ENCODE measurements at places on chromosomes 4 and X.

GRCh38 chrX:53511322-53511721 lies 77.2 kb upstream of the HSD17B10 start:
- H3K4me3 ChIP-seq = no peak overlapping the region
- H3K4me1 ChIP-seq = no peaks in the 10 kb centered on the region
- no peaks in the 10 kb centered on the region for H3K36me3 ChIP-seq
- no peak for DNase-seq

GRCh38 chr4:88202443-88202842 lies 44.0 kb upstream of the ABCG2 start:
- H3K4me1 ChIP-seq = no peaks in the 10 kb centered on the region
- H3K36me3 ChIP-seq = no peaks in the 10 kb centered on the region
- DNase-seq = no peak
- no peak overlapping the region for H3K27ac ChIP-seq
- H3K27me3 ChIP-seq = no peaks in the 10 kb centered on the region
- no peak overlapping the region for H3K4me3 ChIP-seq

- H3K4me1 ChIP-seq = no peaks in the 10 kb centered on the region
- H3K36me3 ChIP-seq = no peaks in the 10 kb centered on the region
- H3K4me3 ChIP-seq = no peak overlapping the region
- H3K27me3 ChIP-seq = no peaks in the 10 kb centered on the region
- DNase-seq = no peak
Observed at GRCh38 chrX:117532339-117532738, 584.3 kb downstream of the KLHL13 start.

DNA sequence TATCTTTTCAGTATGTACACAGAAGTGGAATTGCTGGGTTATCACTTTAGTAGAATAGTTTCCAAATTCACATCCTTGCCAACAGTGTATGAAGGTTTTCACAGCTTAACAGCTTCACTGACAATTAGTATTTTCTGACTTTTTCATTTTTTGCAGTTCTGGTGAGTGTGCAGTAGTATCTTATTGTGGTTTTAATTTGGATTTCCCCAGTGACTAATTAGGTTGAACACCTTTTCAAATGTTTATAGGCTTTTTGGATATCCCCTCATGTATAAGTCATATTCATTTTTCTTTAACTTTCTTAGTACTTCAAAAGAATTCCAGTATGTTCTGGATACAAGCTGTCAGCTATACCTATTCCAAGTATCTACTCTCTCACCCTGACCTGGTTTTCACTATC lies 37.1 kb downstream of the BRCC3 start:
- no peaks in the 10 kb centered on the region for H3K27me3 ChIP-seq
- H3K36me3 ChIP-seq = no peaks in the 10 kb centered on the region
- H3K27ac ChIP-seq = no peak overlapping the region
- H3K4me3 ChIP-seq = no peak overlapping the region

GRCh38 chrX:68648960-68649359 lies 1.5 kb downstream of the STARD8 start:
- H3K36me3 ChIP-seq = no peaks in the 10 kb centered on the region
- no peak overlapping the region for H3K4me3 ChIP-seq
- DNase-seq = no peak
- no peaks in the 10 kb centered on the region for H3K4me1 ChIP-seq

GRCh38 chr4:86909546-86910295 lies 17.5 kb upstream of the C4orf36 start:
- DNase-seq = no peak
- no peaks in the 10 kb centered on the region for H3K27me3 ChIP-seq
- H3K27ac ChIP-seq = no peak overlapping the region
- no peak overlapping the region for H3K4me3 ChIP-seq
- H3K4me1 ChIP-seq = no peaks in the 10 kb centered on the region

DNA sequence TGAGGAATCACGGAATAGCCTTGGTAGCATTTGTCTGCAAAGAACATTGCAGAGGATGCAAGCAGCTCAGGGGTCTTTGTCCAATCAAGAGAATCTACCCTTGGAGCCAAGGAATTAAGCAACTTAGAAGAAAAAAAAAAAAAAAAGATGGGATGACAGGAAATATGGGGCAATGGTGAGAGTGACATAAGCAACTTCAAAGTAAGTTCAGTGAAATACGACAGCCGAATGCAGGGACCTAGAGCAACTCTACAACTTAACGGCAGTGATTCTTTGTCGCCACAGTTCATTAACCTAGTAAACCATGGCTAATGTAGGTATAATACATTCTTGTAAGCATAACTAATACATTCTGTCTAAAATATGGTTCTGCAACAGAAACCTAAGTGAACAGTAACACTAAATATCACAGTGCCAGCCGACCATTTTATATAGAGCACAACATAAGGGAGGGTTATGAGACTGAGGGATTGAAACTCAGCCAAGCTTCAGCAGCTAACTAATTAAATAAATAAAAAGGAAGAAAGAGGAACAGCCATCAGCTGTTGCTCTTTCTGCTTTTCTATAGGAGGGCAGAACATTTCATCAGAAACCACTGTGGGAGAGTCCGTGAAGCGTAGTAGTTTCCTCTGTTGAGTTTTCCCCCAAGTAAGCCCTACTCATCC lies 74.7 kb downstream of the PPARGC1A start:
- H3K27ac ChIP-seq = no peak overlapping the region
- H3K4me3 ChIP-seq = no peak overlapping the region
- no peak for DNase-seq
- H3K4me1 ChIP-seq = no peaks in the 10 kb centered on the region
- H3K36me3 ChIP-seq = no peaks in the 10 kb centered on the region

DNA sequence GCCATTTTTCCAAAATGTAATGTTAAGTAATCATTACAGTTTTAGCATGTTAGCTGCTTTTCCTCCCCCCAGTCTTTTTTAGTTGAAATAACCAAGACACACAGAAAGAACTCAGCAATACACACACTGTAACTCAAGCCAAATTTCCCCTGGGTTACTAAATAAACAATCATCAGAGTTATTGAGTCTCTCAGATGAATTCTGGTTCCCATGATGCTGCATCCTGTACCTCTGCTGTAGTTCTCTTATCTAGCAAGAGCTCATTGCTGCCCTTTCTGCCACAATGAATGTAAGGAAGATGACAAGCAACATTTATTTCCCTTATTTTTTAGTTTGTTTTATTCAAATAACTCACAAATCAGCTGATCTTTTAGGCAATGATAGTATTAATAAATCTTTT lies 185.1 kb downstream of the ARHGAP6 start:
- H3K4me1 ChIP-seq = no peaks in the 10 kb centered on the region
- H3K27ac ChIP-seq = no peak overlapping the region
- no peak overlapping the region for H3K4me3 ChIP-seq
- no peaks in the 10 kb centered on the region for H3K36me3 ChIP-seq
- no peaks in the 10 kb centered on the region for H3K27me3 ChIP-seq

DNA sequence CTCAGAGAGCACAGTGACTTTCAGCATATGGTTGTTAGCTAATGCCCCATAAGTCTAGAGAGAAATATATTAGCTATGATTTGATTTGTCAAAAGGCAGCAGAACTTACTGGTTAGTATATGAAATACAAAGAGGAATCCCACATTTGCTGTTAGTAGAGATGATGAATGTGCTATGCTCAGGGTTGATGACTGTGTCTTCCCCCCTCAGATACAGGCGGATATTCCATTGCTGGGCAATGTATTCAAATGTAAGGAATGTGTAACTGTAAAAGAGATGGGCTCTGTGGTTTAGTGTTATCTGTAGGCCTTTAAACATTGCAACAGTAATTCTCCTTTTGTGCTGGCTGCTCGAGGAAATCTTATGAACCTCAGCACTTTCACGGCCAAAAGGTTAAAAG lies 528.9 kb upstream of the ARX start:
- no peaks in the 10 kb centered on the region for H3K4me1 ChIP-seq
- no peak overlapping the region for H3K4me3 ChIP-seq

DNA sequence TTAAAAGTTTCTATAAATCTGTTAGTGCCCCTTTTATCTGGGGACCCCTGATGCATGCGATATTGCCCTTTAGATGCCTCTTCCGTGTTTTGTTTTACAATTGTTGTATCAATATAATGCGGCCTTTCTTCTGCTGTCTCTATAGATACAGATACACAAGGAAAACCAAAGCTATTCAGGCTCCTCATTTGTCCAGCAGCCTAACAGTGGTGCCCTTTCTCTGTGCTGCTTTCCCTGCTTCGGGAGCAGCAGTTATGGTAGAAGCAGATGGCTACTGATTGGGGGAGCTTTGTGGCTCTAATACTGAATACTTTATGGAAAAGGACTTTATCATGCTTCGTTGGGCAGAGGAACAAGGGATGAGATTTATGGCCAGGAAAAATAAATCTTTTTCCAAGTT lies 10.6 kb upstream of the PRDM8 start:
- H3K27me3 ChIP-seq = no peaks in the 10 kb centered on the region
- no peak overlapping the region for H3K4me3 ChIP-seq
- H3K4me1 ChIP-seq = peaks cover 5% of the 10 kb centered on the region
- DNase-seq = no peak
- H3K27ac ChIP-seq = no peak overlapping the region
- no peaks in the 10 kb centered on the region for H3K36me3 ChIP-seq

- H3K4me1 ChIP-seq = no peaks in the 10 kb centered on the region
- H3K36me3 ChIP-seq = no peaks in the 10 kb centered on the region
- H3K4me3 ChIP-seq = peak overlapping the region; percentile 56
- H3K27ac ChIP-seq = no peak overlapping the region
Observed at GRCh38 chrX:76428243-76429130, 977 bp downstream of the MAGEE1 start.

DNA sequence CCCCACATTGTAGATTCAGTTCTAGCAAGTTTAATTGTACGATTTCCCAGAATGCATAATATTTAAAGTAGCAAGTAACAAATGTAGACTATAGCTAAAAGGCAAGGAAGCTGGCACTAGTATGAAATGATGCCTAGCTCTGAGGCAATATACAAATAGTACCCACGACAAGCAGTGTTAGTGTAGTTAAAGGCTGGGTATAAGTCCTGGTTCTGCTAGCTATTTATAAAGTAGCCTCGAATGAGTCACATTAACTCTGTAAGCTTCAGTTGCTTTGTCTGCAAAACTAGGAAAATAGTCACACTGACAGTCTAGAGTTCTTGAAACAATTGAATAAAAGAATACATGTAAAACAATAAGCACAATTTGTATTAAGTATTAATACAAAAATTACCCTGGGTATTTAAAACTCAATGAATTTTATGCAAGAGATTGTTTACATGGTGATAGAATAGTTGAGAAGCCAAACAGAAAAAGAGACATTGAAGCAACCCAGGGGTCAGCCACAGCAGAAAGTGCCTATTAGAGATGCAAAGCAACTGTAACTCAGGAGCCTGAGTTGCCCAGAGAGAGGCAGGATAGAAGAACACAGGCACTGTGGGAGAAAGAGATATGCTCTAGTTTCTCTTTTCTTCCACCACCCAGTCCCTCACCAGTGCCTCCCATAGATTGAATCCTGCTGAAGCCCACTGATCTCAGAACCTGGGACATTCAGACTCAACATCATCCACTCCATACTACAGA lies 949.0 kb downstream of the C4orf33 start:
- H3K27me3 ChIP-seq = no peaks in the 10 kb centered on the region
- H3K27ac ChIP-seq = no peak overlapping the region
- H3K36me3 ChIP-seq = no peaks in the 10 kb centered on the region
- no peaks in the 10 kb centered on the region for H3K4me1 ChIP-seq

GRCh38 chr4:77566148-77566547 lies 39.5 kb upstream of the CXCL13 start:
- H3K4me3 ChIP-seq = no peak overlapping the region
- H3K27me3 ChIP-seq = no peaks in the 10 kb centered on the region
- no peak overlapping the region for H3K27ac ChIP-seq
- DNase-seq = no peak
- no peaks in the 10 kb centered on the region for H3K36me3 ChIP-seq

GRCh38 chr4:82569076-82569475 lies 7.3 kb upstream of the TMEM150C start:
- no peaks in the 10 kb centered on the region for H3K27me3 ChIP-seq
- H3K36me3 ChIP-seq = no peaks in the 10 kb centered on the region
- H3K4me3 ChIP-seq = no peak overlapping the region
- no peaks in the 10 kb centered on the region for H3K4me1 ChIP-seq

- H3K27me3 ChIP-seq = no peaks in the 10 kb centered on the region
- DNase-seq = no peak
- H3K4me3 ChIP-seq = no peak overlapping the region
- H3K36me3 ChIP-seq = no peaks in the 10 kb centered on the region
Observed at GRCh38 chrX:10051866-10052480, 84.8 kb downstream of the CLDN34 start.

GRCh38 chrX:69320116-69320515 lies 154.9 kb upstream of the PJA1 start:
- H3K4me1 ChIP-seq = no peaks in the 10 kb centered on the region
- H3K36me3 ChIP-seq = no peaks in the 10 kb centered on the region
- no peaks in the 10 kb centered on the region for H3K27me3 ChIP-seq
- H3K27ac ChIP-seq = no peak overlapping the region

Data from RWPE2 (cell line).